Calu3 (cell line): ENCODE measurements at places on chromosomes 11 and 22. TPM values are rescaled to one million over a fixed set of nuclear protein-coding genes. Genes with fewer than 3 reads are reported as not detected.

DNA sequence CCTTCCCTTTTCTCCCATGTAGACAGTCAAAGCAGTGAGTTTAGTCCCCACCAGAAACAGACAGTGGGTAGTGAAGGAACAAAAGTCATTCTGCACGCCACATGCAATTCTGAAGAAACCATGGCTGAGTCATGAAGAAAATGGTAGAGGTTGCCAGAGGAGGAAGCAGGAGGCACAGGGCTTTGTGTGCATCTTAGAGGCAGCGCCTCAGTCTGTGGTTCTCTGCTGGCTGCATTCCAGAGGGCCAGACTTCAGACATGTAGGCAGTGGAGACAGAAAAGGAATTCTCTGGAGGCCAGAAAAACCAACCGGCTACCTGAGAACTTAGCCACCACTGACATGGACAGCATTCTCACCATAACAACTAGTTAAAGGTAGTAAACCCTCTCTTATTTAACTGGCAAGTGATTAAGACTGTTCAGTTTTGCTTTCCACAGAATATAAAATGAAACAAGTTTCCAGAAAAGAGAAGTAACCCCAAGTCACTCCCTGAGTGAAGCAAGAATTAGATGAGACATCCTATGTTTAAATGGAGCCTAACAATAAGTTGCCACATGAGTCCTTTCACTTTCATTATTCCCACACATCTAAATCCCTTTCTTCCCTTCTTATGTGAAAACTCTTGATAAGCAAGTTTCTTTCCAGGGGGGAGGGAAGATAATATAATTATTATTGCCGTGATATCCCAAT lies 556.1 kb downstream of the SOX6 start:
- no peaks in the 10 kb centered on the region for H3K36me3 ChIP-seq
- H3K27ac ChIP-seq, result no peak overlapping the region
- no peaks in the 10 kb centered on the region for H3K27me3 ChIP-seq
- H3K4me1 ChIP-seq, result peaks cover 17% of the 10 kb centered on the region
- peak; percentile 43 for DNase-seq

DNA sequence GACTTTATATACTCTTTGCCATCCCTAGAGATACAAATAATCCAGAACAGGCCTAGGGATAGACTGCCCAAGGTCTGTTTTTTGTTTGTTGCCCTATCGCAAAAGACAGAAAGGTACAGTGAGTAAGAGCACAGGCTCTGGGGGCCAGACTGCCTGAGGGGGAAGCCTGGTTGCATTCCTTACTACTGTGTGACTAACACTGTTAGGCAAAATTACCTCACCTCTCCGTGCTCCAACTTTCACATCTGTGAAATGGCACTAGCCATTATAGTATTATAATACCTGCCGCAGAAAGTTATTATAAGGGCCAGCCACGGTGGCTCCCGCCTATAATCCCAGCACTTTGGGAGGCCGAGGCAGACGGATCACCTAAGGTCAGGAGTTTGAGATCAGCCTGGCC lies 14.5 kb downstream of the SLC35F2 start:
- H3K36me3 ChIP-seq, result peaks cover 9% of the 10 kb centered on the region
- H3K27ac ChIP-seq, result no peak overlapping the region
- peaks cover 46% of the 10 kb centered on the region for H3K4me1 ChIP-seq
- H3K4me3 ChIP-seq, result no peak overlapping the region

Gene C11orf16
- total RNA-seq, result not detected in 2 replicates

DNA sequence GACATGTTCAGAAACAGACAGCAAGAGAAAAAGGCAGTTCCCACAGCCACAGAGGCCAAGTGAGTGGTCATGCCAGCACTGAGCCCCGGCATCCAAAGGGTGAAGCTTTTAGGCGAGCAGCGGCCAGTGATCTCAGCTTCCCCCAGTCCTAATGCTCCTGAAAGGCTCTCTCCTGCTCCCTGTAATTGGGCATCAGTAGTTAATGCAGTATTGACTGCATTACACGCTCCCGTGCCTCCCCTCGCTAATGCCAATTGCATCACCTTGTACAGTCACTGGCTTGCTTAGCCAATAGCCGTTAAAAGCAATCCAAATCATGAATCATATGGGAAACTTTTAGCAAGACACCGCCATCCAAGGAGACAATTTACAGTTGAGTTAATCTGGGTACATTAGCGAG lies 4.9 kb downstream of the LMO1 start:
- no peak overlapping the region for H3K4me3 ChIP-seq
- H3K27ac ChIP-seq, result no peak overlapping the region
- no peaks in the 10 kb centered on the region for H3K36me3 ChIP-seq
- DNase-seq, result no peak
- peaks cover 5% of the 10 kb centered on the region for H3K4me1 ChIP-seq
- H3K27me3 ChIP-seq, result peaks cover 76% of the 10 kb centered on the region

GRCh38 chr22:49327411-49328117 lies 500.1 kb downstream of the BRD1 start:
- no peak overlapping the region for H3K27ac ChIP-seq
- H3K4me1 ChIP-seq, result no peaks in the 10 kb centered on the region
- no peaks in the 10 kb centered on the region for H3K36me3 ChIP-seq
- H3K4me3 ChIP-seq, result no peak overlapping the region
- DNase-seq, result no peak

DNA sequence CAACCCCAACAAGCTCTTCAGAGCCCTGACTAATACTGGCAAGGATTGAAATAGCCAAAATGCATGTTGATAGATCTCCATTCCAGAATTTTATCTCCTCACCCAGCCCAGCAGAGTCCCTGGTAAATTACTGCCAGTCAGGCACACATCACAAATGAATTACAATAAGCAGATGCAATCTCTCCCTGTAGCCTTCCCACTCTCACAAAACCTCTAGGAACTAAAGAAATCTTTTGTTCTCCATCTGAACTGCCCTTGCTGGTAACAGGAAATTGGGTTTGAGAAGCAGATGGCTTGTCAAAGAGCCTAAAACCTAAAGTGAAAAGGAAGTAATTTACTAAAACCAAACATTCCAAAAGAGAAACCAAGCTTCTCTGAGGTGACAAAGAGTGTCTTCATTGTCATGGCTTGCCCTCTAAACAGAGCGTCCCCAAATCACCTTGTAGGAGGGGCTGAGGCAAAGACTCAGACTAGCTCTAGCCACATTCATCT lies 59.5 kb downstream of the FAM168A start:
- no peak for DNase-seq
- no peak overlapping the region for H3K4me3 ChIP-seq
- H3K27ac ChIP-seq, result no peak overlapping the region
- no peaks in the 10 kb centered on the region for H3K27me3 ChIP-seq
- H3K36me3 ChIP-seq, result no peaks in the 10 kb centered on the region

- no peaks in the 10 kb centered on the region for H3K36me3 ChIP-seq
- H3K4me1 ChIP-seq, result no peaks in the 10 kb centered on the region
- no peak for DNase-seq
- H3K4me3 ChIP-seq, result no peak overlapping the region
Observed at GRCh38 chr22:39383841-39384625, 15.5 kb upstream of the TAB1 start.

Gene KRTAP5-7
- total RNA-seq, result not detected in 2 replicates

GRCh38 chr22:34776817-34777216 lies 289.1 kb upstream of the ISX start:
- H3K4me3 ChIP-seq, result no peak overlapping the region
- no peak overlapping the region for H3K27ac ChIP-seq
- no peaks in the 10 kb centered on the region for H3K4me1 ChIP-seq
- no peaks in the 10 kb centered on the region for H3K36me3 ChIP-seq
